ENCODE measurements at places on chromosomes 3 and 15. TPM values are rescaled to one million over a fixed set of nuclear protein-coding genes. Genes with fewer than 3 reads are reported as not detected.

DNA sequence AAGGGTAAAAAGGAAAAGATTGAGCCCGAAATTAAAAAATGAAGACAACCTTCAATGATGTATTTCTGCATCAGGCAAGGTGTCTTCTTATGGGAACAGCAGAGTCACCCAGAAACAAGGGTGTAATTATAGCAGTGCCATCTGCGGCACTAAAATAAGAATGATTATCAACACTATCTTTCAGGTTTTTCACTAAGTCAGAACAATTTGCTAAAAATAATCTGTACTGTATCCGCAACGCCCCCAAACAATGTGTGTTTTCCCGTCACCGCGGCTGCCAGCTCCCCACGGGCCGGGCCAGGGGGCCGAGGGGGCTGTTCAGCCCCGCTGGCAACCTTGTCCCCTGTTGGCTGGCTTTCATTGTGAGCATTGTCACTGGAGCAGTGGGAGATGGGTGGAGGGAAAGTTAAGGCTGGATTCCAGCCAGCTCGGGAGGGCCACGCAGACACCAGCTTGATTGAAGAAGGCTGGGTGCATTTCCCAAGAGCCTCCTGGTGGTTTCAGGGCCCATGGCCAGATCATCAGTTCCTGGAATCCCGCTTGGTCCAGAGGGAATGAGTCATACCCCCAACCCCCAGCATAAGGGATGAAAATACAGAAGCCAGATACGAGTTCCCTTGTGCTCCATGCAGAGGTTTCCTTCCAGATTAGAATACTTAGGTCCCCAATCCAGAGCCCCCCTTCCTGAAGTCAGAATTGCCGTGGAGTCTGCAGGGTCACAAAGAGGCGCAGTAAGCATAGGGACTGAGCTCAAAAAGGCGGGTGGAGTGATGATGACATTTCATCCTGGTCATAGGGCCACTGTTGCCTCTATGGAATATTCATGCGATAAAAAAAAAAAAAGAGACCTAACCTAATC lies 90.2 kb upstream of the KLF13 start:
- H3K27me3 ChIP-seq: peaks cover 5% of the 10 kb centered on the region
- no peaks in the 10 kb centered on the region for H3K36me3 ChIP-seq
- H3K4me3 ChIP-seq: no peak overlapping the region
- H3K4me1 ChIP-seq: no peaks in the 10 kb centered on the region

GJD2 gene
- total RNA-seq: 0.22 TPM

DNA sequence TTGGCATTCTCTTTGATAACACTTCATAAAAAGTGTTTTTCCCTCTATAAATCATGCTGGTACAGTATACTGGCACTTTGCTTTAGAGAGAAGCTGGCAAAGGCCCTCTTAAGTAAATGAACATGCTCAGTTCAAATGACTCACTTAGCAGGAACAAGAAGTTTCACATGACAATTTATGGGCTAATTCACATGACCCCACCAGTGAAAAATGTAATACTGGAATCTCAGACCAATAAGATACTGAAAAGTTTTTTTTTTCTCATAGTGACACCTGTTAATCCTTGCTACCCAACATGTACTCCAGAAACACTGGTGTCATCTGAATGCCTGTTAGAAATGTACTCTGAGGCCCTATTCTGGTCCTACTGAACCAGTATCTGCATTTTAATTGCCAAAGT lies 13.9 kb downstream of the BTBD1 start:
- H3K27ac ChIP-seq: no peak overlapping the region
- H3K4me3 ChIP-seq: no peak overlapping the region
- no peaks in the 10 kb centered on the region for H3K27me3 ChIP-seq
- no peak for DNase-seq
- H3K36me3 ChIP-seq: peaks cover 36% of the 10 kb centered on the region
- H3K4me1 ChIP-seq: peaks cover 15% of the 10 kb centered on the region

DNA sequence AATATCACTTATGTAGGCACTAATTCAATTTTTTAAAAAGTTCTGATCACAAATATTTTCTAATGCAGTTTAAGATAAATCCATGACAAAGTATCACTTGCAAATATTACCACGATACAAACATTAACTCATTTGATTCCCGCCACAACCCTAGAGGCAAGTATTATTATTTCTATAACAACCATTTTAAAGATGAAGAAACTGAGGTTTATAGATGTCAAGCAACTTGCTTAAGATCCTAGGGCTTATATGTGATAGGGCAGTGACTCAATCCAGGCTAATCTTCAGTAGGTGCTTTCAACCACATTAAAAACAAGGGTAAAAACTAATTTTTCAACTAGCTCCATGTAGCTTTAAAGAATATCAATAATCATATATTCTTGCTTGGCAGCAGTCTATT lies 1.7 kb downstream of the DYNC1LI1 start:
- peaks cover 8% of the 10 kb centered on the region for H3K36me3 ChIP-seq
- H3K27me3 ChIP-seq: no peaks in the 10 kb centered on the region
- DNase-seq: no peak
- H3K4me3 ChIP-seq: peak overlapping the region; percentile 89
- peaks cover 30% of the 10 kb centered on the region for H3K4me1 ChIP-seq
- H3K27ac ChIP-seq: no peak overlapping the region
